ENCODE measurements at places on chromosomes 5 and 9.

DNA sequence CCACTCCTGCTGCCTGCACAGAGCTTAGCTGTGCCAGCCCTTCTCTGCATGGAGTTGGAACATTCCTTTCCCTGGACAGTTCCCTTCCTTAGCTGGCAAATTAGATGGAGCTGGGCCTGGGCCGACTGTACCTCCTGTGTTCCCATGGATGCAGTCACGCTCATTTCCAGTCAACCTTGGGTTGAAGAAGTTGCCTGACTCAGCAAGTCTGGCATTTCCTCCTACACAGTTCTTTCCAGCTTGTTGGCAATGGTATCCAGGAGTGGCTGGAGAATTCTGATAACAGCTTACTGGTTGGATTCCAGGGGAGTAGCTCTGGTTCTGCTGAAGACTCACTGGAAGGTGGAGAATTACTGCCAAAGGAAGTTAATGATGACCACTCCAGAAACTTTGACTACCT lies 9.2 kb upstream of the TAF1L start:
- DNase-seq = peak; percentile 91

GRCh38 chr5:644971-645370 lies 32.8 kb downstream of the CEP72 start:
- no peak for DNase-seq

GRCh38 chr5:71937921-71938698 lies 169.2 kb upstream of the MAP1B start:
- no peak for DNase-seq

DNA sequence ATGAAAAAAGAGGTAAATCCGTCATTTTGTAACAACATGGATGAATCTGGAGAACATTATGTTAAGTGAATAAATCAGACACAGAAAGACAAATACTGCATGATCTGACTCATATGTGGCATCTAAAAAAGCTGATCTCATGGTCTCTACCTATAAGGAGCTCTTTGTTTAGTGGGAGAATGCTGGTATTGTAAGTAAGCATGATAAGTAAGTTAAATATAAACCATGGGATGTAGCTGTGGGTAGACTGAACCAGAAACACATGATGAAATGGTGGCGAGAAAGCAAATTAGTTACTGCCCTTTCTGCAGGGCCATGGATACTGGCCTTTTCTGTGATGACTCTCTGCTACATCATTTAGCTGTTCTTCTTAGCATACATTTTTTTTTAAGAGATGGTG lies 66.4 kb upstream of the RUSC2 start:
- DNase-seq = peak; percentile 28

GRCh38 chr5:102433473-102433872 lies 65.3 kb downstream of the SLCO6A1 start:
- DNase-seq = no peak

- no peak for DNase-seq
These were observed 16.7 kb downstream of the GALNT10 start for GRCh38 chr5:154207204-154207603.

GRCh38 chr5:155252025-155252424 lies 238.5 kb downstream of the KIF4B start:
- DNase-seq = no peak

DNA sequence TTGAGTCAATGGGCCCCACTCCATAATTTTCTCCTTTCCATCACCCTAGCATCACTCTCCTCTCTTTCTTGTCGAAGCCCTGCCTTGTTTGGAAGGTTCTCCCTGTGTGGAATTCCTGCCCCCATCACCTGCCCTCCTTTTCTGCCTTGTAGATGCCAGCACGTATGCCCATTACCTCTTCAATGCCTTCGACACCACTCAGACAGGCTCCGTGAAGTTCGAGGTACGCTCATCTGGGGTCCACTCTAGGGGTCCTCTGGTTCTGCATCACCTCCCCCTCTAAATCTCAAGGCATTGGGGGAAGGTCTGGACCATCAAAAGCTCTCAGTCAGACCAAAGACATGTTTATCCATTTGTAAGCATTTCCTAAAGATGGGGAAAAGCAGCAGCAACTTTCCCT lies 61.8 kb upstream of the GABRP start:
- DNase-seq = no peak

GRCh38 chr5:126925482-126925881 lies 104.9 kb downstream of the MARCHF3 start:
- no peak for DNase-seq

DNA sequence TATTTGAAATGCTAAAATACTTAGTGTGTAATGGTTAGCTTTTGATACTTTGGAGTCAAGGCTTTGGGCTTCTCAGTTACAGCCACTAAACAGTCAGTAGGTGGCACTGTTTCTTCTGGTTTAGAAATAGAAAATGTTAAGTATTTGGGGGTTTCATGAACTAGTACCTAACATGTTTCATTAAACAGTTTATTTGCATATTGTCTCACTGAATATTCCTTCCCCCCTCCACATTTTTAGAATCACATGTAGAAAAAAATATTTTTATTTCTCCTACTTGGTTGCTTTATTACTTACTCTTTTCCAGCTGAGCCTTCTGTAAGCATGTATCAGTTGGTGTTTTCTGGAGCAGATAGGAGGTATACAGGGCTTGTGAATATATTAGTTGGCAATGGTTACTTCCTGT lies 48.0 kb downstream of the IPO11 start:
- peak; percentile 45 for DNase-seq

DNA sequence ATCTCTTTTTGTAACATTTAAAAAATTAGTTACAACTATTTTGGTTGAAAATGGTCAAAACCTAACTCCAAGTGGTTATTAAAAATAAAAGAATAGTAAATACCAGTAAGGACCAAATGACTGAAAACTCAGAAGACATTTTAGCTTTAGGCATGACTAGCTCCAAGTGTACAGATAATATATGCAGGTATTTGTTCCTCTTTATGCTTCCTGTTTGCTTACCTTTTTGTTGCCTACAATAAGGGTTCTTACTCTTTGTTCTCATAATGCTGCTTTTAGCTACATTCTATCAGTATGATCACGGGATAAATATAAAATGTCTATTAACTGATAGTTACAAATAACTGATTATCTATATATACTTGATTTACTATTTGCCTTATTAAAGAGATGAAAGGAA lies 259.6 kb downstream of the CDH12 start:
- DNase-seq = no peak

- DNase-seq = peak; percentile 0
These were observed 328.2 kb downstream of the TUSC1 start for GRCh38 chr9:25350011-25350410.
